ENCODE measurements at places on chromosomes 4 and X. TPM values are rescaled to one million over a fixed set of nuclear protein-coding genes. Genes with fewer than 3 reads are reported as not detected.

GRCh38 chrX:148135738-148136137, 154.6 kb downstream of the FMR1NB start:
- H3K4me3 ChIP-seq = no peak overlapping the region
- H3K27ac ChIP-seq = no peak overlapping the region
- no peak for DNase-seq
- H3K36me3 ChIP-seq = no peaks in the 10 kb centered on the region
- H3K4me1 ChIP-seq = no peaks in the 10 kb centered on the region

DNA sequence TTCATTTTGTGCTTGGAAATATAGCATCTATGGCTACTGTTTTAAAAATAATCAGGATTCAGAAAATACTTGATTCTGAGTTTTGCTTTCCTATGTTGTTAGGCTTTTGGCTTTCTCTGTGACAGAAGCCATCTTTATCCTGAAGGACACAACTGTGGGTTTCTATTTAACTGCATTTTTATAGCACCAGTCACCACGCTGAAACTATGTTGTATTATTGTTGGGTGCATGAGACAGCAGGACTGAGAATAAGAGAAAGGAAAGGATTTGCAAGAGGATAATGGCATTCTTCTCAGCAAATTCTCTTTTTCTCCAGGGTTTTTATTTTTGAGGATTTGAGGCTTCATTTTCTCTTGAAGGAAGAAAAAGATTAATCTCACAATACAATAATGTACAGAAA, 10.1 kb upstream of the NEUROG2 start:
- H3K27ac ChIP-seq = no peak overlapping the region
- H3K36me3 ChIP-seq = no peaks in the 10 kb centered on the region
- no peak overlapping the region for H3K4me3 ChIP-seq

- no peak overlapping the region for H3K4me3 ChIP-seq
- peaks cover 24% of the 10 kb centered on the region for H3K36me3 ChIP-seq
- DNase-seq = no peak
Measured at GRCh38 chr4:118714682-118715081, 29.5 kb downstream of the METTL14 start.

DNA sequence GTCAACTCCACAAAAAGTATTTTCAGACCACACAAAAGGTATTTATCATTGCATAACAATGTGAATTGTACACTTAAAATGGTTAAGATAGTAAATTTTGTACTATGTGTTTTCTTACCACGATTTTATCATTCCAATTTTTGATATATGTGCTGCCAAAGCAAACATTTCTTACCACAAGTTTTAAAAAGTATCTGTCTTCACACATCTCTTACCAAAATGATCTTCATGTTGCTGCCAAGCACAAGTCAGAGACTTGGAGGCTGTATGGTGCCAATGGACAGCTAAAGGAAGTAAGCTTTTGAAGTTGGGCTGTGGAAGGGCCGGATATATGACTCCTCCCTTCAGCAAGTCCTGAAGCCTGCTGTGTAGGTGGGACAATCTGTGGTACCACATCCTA, 67.9 kb downstream of the TMLHE start:
- H3K27me3 ChIP-seq = no peaks in the 10 kb centered on the region
- H3K4me3 ChIP-seq = no peak overlapping the region
- H3K4me1 ChIP-seq = no peaks in the 10 kb centered on the region
- no peak for DNase-seq

GRCh38 chr4:159242427-159242826, 139.5 kb downstream of the RAPGEF2 start:
- H3K36me3 ChIP-seq = no peaks in the 10 kb centered on the region
- no peak for DNase-seq
- H3K27me3 ChIP-seq = no peaks in the 10 kb centered on the region
- no peak overlapping the region for H3K27ac ChIP-seq
- H3K4me1 ChIP-seq = no peaks in the 10 kb centered on the region
- no peak overlapping the region for H3K4me3 ChIP-seq

DNA sequence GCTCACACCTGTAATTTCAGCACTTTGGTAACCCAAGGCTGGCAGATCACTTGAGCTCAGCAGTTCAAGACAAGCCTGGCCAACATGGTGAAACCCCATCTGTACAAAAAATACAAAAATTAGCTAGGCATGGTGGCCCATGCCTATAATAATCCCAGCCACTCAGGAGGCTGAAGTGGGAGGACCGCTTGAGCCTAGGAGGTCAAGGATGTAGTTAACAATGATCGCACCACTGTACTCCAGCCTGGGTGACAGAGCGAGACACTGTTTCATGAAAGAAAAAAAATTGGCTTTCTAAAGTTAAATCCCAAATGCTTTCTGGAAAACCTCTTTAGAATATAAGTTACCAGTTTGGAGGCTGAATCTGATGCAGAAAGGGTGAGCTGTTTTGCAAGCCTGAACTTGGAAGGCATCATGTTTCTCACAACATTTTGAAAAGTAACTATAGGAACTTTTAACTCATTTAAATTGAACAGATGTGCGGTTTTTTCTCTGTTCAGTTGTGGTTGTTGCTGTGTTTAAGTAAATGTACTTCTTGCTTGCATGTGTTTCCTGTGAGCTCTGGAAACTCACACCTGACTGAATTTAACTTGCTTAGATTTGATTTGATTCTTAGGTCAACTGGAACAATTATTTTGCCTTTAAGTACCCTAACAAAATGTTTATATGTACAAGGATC, 39.8 kb upstream of the TMEM131L start:
- no peak overlapping the region for H3K4me3 ChIP-seq
- DNase-seq = peak; percentile 4
- no peak overlapping the region for H3K27ac ChIP-seq
- no peaks in the 10 kb centered on the region for H3K4me1 ChIP-seq
- no peaks in the 10 kb centered on the region for H3K36me3 ChIP-seq

GRCh38 chr4:52241916-52242315, 190.8 kb downstream of the SPATA18 start:
- H3K27ac ChIP-seq = no peak overlapping the region
- no peaks in the 10 kb centered on the region for H3K27me3 ChIP-seq
- H3K4me3 ChIP-seq = no peak overlapping the region
- no peak for DNase-seq

DNA sequence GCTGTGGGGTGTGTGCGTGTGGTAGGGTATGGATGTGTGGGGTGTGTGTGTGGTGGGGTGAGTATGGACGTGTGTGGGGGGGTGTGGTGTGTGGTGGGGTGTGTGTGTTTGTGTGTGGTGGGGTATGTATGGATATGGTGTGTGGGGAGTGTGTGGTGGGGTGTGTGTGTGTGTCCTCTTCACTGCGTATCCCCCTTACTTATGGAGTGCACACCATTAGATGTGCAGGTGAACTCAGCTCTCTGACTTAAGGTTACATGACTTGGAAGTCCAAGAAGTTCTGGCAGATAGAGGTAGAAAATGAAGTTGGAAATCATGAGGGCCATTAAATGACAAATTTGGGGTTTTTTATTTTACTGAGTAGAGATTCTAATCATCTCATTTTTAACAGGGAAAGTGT, 182.5 kb downstream of the PALLD start:
- peak overlapping the region; percentile 24 for H3K27ac ChIP-seq
- H3K4me3 ChIP-seq = no peak overlapping the region
- no peaks in the 10 kb centered on the region for H3K27me3 ChIP-seq
- peaks cover 19% of the 10 kb centered on the region for H3K4me1 ChIP-seq
- H3K36me3 ChIP-seq = peaks cover 55% of the 10 kb centered on the region

DNA sequence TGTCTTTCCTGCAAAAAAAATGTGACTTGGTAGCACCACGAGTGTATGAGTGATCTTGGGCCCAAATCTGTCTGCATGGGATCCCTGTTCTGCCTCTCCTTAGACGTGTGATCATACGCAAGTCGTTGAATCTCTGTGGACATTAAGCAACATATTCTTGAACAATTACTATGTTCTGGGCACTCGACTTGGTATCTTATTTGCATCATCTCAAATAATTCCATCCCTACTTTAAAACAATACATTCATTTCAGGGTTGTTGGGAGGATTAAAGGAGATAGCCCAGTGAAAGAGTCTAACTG, 145.4 kb upstream of the CPEB2 start:
- H3K36me3 ChIP-seq = no peaks in the 10 kb centered on the region
- H3K4me3 ChIP-seq = no peak overlapping the region
- H3K27me3 ChIP-seq = no peaks in the 10 kb centered on the region
- DNase-seq = no peak

DNA sequence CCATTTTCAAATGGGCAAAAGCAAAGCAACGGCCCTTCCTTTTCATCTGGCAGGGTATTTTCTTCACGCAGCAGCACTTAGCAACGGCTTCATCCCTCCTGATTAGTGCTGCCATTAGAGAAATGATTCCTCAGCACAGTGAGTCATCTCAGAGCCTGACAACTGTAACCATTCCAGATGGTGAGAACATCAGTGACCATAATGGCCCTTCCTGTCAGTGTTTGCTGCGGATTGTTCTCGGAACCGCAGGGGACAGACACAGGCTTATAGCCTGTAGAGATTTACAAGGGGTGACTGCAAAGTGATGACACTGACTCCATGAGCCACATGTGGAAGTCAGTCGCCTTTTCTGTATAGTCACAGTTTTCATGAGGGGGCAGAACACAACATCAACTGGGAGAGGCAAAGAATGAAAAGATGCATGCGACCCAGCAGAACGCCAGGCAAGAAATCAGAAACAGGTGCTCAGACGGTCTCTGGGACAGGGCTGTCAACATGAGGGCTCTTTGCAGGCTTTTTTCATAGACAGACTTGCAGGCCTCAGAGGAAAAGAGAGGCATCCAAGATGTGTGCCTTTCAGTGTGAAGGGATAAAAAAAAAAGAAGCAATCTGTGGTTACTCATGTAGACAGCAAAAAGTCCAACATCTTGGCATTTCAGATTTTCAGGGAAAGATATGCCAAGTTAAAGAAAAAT, 69.9 kb upstream of the FBXW7 start:
- no peak overlapping the region for H3K4me3 ChIP-seq
- H3K36me3 ChIP-seq = no peaks in the 10 kb centered on the region
- DNase-seq = peak; percentile 71
- no peak overlapping the region for H3K27ac ChIP-seq
- no peaks in the 10 kb centered on the region for H3K4me1 ChIP-seq

DNA sequence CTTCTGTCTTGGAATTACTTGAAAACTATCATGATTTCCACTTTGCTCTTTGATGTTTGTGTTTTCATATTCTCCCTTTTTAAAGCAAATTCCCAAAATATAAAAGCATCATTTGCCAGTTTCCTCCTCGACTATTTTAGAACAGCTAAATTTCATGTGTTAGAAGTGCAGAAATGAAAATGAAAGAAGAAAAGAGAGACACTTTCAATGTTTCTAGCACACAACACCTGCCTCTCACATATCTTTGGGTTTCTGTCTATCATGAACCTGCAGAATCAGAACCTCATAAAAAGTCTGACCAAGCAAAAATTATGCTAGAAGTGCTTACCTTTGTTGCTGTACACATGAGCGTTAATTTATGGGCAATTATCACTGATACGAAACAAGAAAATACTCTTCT, 1.9 kb upstream of the NEUROG2 start:
- no peak for DNase-seq
- no peaks in the 10 kb centered on the region for H3K36me3 ChIP-seq
- H3K4me1 ChIP-seq = peaks cover 12% of the 10 kb centered on the region
- H3K4me3 ChIP-seq = no peak overlapping the region

DNA sequence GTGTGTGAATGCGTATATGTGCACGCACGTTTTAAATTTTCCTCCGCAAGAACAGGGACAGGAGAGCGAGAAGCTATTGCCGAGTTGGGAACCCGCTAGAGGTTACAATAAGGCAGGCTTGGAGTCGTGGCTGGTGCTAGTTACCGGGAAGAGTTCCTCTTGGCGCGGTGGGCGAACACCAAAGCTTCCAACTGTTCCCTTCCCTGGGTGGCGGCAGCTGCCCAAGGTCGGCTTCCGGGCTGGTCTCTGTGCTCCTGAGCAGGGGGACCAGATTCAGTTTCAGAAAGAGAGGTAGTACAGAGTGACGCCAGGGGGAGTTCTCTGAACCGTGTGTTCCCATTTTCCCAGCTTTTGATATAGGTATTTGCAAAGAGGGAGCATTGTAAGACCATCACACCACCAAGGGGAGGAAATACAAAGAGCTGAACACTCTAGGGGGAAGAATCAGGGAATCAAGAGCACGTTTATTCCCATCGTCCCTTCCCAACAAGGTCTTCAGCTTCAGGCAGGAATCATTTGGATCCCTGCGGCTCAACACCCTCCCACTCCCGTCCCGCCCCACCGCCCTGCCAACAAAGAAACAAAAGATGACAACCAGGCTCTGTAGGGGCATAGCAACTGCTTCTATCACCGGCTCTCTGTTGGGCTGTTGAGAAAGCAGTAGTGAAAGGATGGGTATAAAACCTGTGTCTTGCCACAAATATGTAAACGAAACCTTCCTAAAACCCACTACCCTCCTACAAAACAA, 113.6 kb upstream of the TEX13C start:
- DNase-seq = no peak
- H3K4me3 ChIP-seq = no peak overlapping the region
- H3K4me1 ChIP-seq = no peaks in the 10 kb centered on the region
- no peak overlapping the region for H3K27ac ChIP-seq
- H3K36me3 ChIP-seq = no peaks in the 10 kb centered on the region

- no peaks in the 10 kb centered on the region for H3K27me3 ChIP-seq
- no peak overlapping the region for H3K27ac ChIP-seq
- DNase-seq = no peak
- no peak overlapping the region for H3K4me3 ChIP-seq
- H3K36me3 ChIP-seq = no peaks in the 10 kb centered on the region
Measured at GRCh38 chr4:73751166-73751565, 10.8 kb downstream of the CXCL8 start.

The PORCN gene
- 13.8 TPM for total RNA-seq

All from osteoblast (primary cell).